Fibroblast of skin of scalp (primary cell): ENCODE measurements at places on chromosomes 3 and 15.

- DNase-seq: no peak
Observed at GRCh38 chr3:113133140-113133539, 78.2 kb upstream of the BOC start.

DNA sequence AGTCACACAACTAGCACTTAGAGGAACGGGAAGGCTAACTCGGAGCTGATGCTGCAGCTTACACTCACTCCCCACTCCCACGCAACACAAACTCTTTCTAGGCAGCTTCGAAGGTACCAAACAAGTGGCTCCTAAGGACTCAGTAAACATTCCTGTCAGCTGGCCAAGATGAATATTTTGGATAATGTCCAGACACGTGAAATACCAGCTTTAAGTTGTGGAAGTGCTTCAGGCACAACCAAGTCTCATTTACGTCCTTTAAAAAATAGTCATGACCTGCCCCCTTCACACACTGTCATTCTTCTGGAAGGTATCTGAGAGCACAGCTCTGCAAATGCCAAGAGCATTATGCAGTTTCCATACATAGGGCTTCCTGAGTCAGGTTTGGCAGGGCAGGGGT is 1005.9 kb upstream of the CFAP20DC start:
- peak; percentile 34 for DNase-seq

GRCh38 chr3:124201226-124201625 is 209.3 kb upstream of the ROPN1 start:
- DNase-seq: no peak

DNA sequence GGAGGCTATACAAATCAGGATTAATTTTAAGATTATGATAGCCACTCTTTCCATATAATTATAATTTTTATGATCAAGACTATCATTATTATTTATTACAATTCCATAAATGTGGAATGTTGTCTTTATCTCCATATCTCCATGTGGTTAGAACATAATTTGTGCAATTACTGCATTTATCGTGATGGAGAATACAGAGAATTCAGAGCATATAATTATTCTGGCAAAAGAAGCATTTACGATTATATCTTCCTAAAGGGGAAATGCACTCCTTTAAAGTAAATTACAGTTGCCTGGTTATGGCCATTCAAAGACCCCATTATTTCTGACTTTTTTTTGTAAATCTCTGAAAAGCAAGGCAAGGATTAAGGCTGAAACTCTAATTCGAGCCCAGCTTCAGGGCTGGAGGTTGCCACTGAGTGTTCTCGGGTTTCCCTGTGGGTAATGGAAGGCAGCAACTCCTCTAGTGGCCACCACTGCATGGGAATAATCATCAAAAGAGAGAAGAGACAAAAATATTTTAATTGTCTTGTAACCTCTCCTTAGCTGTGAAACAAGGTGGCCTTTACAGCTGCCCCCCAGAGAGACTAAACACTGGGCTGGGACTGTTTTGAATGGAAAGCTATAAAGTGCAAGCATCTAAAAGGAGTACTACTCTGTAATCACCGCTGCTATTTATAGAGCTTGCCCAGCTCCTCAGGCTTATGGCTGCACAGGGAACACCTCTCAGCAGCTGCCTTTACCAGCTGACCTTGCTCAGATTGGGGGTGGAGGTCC is 59.8 kb upstream of the PRTG start:
- DNase-seq: no peak

GRCh38 chr3:64913515-64913914 is 225.7 kb upstream of the ADAMTS9 start:
- DNase-seq: no peak

DNA sequence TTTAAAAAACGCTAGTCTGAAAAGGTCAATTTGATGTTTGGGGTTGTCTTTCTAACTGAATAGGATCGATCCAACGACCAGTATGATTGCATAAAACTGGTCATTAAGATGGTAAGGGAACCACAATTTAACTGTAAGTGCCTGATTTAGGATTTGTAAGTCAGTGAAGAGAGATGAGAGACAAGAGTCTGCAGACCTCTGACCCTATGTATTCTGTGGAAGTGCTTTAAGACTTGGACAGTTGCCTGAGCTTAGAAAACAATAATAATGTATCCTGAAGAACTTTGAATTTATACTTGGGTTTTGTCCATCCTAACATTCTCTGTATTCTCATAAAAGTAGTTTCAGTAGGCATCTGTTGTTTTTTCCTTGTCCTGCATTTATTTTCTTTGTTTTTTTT is 221.4 kb upstream of the SUCLG2 start:
- no peak for DNase-seq

DNA sequence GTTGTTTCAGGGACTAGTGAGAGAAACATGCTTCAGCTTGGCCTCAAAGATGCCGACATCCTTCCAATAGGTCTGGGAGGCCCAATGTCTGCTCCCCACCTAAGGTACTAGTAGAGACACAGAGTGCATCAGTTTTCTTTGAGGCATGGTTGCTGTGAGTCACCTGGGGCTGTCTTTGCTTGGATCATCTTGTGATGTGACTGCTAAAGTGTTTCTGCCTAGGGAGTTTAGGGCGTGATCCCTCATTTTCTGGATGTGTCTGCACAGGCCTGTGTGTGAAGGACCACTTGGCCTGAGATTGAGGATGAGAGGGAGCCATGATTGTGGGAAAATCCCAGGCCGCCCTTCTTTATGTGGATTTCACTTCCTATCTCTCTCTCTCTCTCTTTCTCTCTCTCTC is 4.8 kb downstream of the GASK1A start:
- DNase-seq: no peak

GRCh38 chr15:65655026-65655425 is 33.3 kb downstream of the SLC24A1 start:
- DNase-seq: peak; percentile 43
